ENCODE measurements at places on chromosomes 7 and 10.

DNA sequence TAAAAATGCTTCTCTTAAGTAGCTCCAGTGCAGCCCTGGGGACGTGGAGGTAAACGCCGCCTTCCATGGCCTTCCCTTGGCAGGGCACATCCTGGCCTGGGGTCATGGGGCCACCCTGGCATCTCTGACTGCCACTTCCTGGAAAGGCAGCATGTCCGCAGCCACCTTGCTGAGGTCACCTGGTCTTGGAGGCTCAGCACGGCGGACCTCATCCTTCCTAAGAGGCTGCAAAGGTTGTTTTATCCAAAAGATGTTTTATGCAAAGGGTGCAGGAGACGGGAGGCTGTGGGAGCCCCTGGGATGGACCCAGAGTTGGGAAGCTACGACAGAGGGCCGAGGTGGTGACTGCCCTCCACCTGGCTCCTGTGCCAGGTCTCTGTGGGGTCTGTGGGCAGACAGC, 106.0 kb downstream of the TCERG1L start:
- H3K27ac ChIP-seq, result no peak overlapping the region
- DNase-seq, result peak; percentile 3
- no peak overlapping the region for H3K4me3 ChIP-seq

DNA sequence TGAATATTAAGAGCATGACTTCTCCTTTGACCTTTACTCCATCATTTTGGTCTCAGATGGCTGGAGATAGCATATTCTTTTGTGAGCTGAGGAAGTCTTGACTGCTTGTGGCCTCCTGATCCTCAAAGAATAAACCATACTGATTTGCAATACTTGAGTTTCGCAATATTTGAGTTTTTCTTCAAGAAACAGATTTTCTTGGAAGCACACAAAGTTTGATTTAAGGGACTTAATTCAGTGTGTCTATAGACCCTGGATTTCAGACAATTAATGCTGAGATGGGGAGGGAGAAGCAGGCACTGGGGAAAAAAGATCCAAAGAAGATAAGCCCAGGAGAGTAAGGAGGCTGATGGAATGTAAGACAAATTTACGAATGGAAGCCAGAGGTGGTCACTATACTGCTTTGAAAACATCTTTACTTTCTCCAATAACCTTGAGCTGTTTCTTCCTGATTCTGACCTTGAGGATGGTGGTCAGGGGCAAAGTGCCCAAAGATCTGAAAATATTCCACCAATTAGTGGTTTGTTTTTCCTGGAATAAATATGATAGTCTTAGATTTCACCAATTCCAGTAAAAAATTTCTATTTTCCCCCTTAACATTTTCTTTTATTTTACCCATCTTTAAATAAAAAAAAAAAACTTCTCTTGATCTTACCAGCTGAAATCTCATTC, 7.5 kb downstream of the EPDR1 start:
- no peak overlapping the region for H3K27ac ChIP-seq
- DNase-seq, result no peak
- H3K36me3 ChIP-seq, result peaks cover 1% of the 10 kb centered on the region

- H3K4me3 ChIP-seq, result no peak overlapping the region
- peaks cover 7% of the 10 kb centered on the region for H3K27me3 ChIP-seq
- peaks cover 1% of the 10 kb centered on the region for H3K4me1 ChIP-seq
- H3K27ac ChIP-seq, result no peak overlapping the region
- H3K36me3 ChIP-seq, result no peaks in the 10 kb centered on the region
These were observed 205.6 kb downstream of the GRID1 start for GRCh38 chr10:86160890-86161585.

DNA sequence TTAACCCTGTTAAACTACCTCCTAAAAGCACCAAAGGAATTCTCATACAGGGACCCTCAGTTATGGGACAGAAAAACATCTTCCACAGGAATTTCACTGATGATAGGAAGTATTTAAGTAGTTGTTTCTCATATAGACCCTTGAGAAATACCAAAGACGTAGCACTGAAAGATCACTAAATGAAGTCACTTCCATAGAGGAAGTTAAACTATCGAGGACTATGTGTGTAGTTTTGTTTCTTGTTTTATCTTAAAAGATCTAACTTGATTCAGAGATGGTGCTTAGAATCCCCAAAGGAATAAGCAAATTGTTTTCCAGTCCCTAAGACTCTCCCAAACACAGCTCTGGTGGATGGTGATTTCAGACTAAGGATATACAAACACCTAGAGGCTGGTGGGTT, 94.8 kb upstream of the AFAP1L2 start:
- no peak for DNase-seq
- H3K27me3 ChIP-seq, result no peaks in the 10 kb centered on the region
- H3K4me1 ChIP-seq, result peaks cover 1% of the 10 kb centered on the region

DNA sequence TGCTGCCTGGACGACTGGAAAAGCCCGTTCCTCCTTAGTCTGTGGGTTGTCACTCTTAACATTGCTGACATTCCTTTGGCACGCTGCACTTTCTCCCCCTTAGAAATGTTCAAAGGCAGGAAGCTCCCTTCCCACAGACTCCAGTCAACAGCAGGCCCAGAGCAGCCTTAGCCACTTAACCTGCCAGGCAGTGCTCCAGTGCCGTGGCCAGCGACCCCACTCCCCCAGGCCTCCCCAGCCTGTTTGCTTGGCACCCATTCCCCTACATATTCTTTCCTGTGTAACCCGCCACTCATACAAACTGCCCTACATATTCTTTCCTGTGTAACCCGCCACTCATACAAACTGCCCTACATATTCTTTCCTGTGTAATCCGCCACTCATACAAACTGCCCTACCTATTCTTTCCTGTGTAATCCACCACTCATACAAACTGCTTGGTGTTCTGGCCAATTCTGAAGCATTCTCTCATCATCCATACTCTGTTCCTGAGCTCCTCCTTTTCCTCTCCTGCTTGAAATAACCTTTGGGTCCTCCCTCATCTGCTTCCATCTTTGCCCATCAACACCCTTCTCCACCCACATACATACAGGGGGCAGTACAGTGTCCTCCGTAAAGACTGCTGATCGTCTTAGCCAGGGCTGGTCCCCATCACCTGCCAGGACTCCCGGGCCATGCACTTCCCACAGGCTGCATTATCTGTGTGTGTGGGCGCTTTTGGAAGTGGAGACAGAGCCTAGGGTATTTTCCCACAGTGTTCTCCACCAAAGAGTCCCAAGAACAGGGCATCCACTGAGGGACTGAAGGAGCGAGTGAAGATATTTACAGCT, 57.3 kb downstream of the ADARB2 start:
- H3K36me3 ChIP-seq, result no peaks in the 10 kb centered on the region
- DNase-seq, result no peak
- H3K27me3 ChIP-seq, result peaks cover 10% of the 10 kb centered on the region
- no peak overlapping the region for H3K27ac ChIP-seq
- H3K4me1 ChIP-seq, result no peaks in the 10 kb centered on the region
- no peak overlapping the region for H3K4me3 ChIP-seq

GRCh38 chr10:75029857-75030256, 81.6 kb upstream of the SAMD8 start:
- H3K27ac ChIP-seq, result no peak overlapping the region
- peaks cover 23% of the 10 kb centered on the region for H3K4me1 ChIP-seq
- no peaks in the 10 kb centered on the region for H3K27me3 ChIP-seq
- no peak overlapping the region for H3K4me3 ChIP-seq

- no peaks in the 10 kb centered on the region for H3K36me3 ChIP-seq
- H3K4me3 ChIP-seq, result no peak overlapping the region
- peaks cover 33% of the 10 kb centered on the region for H3K27me3 ChIP-seq
- DNase-seq, result no peak
- H3K4me1 ChIP-seq, result no peaks in the 10 kb centered on the region
- no peak overlapping the region for H3K27ac ChIP-seq
These were observed 18.5 kb upstream of the TRIM56 start for GRCh38 chr7:101066833-101067177.

DNA sequence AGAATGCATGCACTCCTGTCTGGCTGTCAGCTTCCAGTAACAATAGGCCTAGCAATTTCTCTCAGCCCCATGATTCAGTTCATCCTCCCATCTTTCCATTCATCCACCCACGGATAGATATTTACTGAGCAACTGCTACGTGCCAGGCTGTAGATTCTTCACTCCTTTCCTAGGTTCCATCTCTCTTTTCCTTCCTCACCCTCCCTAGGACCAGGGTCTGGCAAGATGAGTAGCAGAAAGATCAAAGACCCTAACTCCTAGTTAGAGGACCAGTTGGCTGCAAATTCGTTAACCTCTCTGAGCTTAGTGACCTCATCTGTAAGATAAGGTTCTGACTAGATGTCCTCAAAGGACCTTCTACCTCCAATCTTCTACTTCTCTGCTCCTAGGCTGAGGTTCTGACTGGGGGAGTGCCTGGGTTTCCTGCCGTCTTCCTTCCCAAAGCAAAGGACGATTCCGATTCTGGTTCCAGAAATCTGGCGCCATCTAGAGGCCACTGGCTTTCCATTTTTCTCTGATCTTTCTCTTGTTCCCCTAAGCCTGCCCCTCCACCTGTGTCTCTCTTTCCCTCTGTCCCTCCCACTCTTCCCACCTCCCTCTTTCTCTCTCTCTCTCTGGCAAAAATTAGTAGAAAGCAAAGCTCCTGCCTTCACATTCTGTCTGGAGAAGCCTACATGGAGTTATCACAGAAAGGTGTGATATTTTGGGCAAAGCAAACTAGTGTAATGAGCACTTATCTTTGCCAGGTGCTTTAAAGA, 26.2 kb downstream of the TBATA start:
- H3K27ac ChIP-seq, result no peak overlapping the region
- H3K4me3 ChIP-seq, result no peak overlapping the region
- peak; percentile 54 for DNase-seq
- peaks cover 11% of the 10 kb centered on the region for H3K27me3 ChIP-seq
- H3K4me1 ChIP-seq, result no peaks in the 10 kb centered on the region
- no peaks in the 10 kb centered on the region for H3K36me3 ChIP-seq

Measured in progenitor cell of endocrine pancreas (in vitro differentiated cells).